ENCODE measurements at places on chromosomes 5 and 9.

- no peak for DNase-seq
Observed at GRCh38 chr5:27906481-27906880, 868.1 kb upstream of the CDH9 start.

DNA sequence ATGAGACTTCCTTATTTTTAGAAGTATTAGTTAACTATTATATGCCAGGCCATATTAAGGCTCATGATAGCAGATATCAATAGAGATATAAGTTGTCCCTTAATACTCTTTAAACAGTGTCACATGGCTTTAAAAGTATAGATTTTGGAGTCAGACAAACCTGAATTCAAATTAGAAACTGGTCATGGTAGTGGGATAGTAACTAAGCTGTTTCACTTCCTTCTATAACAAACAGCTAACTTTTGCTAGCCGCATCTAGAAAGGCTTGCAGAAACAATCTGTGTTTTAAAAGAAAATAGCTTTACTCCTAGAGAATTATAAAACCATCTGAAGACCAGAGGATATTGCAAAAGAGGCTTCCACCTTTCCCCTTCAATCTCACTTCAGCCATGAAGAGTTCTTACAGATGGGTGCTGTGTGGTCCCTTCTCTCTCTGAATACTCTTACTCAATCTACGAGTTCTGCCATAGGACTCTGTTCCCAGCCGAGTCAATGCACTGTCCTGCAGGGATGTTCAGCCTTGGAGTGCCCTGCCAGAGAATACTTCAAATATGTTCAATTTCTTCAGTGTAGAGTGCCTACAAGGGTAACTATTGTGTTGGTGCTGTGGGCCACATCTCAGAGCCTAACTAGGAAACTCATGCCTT lies 810.2 kb downstream of the EFNA5 start:
- DNase-seq: no peak

GRCh38 chr9:132519033-132519432 lies 63.4 kb upstream of the BARHL1 start:
- DNase-seq: no peak

DNA sequence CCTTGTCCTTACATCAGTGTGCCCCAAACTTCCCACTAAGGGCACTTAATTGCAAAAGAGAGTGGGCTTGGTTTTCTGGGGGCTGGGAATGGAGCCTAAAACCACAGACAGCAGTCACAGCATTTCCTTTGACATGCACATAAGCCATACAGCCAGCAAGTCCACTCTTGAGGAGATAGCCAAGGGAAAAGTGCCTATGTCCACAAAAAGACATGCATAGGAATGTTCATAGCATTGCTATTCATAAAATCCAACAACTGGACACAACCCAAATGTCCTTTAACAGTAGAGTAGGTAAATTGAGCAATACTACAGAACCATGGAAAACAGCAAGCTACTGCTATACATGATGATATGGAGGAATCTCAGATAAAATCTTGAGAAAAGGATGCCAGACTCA lies 11.7 kb upstream of the FAT2 start:
- no peak for DNase-seq

GRCh38 chr5:126486332-126486731 lies 63.1 kb downstream of the GRAMD2B start:
- DNase-seq: no peak

DNA sequence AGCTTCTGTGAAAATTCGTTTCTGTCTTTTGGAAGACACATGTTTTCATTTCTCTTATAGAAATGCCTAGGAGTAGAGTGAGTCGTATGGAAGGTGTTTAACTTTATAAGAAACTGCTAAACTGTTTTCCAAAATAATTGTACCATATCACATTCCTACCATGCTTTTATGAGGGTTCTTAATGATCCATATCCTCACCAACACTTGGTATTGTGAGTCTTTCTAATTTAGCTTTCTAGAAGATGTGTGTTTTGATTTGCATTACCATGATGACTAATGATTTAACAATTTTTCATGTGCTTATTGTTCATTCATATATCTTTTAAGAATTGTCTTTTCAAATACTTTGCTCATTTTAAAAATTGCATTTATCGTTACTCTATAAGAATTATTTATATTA lies 223.6 kb downstream of the COMMD10 start:
- no peak for DNase-seq

DNA sequence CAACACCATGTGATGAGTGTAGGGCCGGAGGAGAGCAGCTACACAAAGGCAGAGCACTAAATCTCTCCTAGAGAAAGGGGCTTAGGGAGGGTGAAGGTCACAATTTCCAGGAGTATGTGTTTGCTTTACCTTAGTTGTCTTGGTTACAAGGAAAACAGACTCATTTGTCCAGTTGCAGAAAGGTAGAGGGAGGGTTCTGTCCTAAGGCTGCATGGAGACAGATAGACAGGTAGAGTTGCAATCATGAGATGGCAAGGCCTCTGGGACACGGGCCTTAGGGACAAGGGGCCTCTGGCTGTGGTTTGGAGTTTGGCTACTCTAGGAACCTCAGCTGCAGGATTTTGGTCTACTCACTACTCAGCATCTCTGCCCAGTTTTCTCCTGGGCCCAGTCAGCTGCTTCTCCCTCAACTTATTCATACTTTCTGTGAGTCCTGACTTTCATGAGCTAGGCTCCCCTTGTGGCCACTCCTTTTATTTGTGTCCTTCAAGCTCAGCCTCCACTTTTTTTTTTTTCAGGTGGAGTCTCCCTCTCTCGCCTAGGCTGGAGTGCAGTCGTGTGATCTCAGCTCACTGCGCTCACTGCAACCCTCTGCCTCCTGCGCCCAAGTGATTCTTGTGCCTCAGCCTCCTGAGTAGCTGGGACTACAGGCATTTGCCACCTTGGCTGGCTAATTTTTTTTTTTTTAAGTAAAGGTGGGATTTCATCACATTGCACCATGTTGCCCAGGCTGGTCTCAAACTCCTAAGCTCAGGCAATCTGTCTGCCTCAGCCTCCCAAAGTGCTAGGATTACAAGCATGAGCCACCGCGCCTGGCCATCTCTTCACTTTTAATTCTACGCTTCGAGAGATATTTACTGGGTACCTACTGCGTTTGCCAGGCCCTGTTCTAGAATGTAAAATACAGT lies 76.6 kb downstream of the PTPDC1 start:
- DNase-seq: no peak

- no peak for DNase-seq
Observed at GRCh38 chr5:134500699-134501430, 24.6 kb upstream of the JADE2 start.

GRCh38 chr5:109192555-109193281 lies 217.1 kb downstream of the PJA2 start:
- no peak for DNase-seq

GRCh38 chr5:139763930-139764791 lies 31.4 kb upstream of the PSD2 start:
- peak; percentile 85 for DNase-seq

DNA sequence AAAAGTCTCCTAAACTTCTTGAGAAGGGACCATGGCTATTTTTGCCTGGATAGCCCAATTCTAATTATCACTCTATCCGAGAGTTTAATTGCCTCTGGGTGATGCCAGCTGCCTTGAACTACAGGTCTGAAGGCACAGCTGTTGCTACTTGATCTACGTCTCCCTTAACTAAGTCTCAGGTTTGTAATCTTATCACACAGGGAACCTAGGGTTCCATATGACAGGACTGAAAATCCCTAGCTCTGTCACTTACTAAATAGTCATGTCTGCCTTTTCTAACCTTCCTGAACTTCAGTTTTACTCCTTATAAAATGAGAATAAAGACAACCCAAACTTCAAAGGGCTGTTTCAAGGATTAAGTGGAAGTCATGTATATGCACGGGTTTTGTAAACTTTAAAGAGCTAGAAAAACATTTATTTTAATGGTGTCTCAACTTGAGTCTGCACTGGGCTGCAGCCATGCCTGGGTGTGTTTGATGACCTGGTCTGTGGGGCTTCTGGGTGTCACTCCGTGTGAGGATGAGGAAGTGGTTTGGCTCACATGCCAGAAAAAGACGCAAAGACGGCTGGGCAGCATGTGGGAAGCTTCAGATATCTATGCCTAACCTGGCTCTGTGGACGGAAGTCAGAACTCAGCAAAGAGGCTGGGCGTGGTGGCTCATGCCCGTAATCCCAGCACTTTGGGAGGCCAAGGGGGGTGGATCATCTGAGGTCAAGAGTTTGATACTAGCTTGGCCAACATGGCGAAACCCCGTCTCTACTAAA lies 129.3 kb upstream of the SLC44A1 start:
- no peak for DNase-seq

DNA sequence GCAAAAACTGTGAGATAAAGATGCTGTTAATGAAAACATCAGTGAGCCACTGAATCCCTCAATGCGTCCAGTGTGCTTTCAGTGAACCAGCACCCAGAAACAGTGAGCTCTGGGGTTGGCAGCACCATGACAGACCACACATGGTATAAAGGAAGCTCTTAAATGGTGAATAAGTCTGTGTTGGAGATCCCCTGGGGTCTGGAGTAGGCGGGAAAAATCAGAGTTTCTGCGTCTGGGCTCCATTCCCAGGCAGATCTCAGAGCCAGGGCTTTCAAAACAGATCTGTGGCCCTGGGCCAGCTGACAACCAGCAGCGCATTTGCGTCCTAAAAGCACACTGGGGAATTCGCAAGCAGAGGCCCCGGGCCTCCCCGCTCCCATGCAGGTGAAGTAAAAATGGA lies 233.5 kb downstream of the FRMD3 start:
- peak; percentile 76 for DNase-seq

- no peak for DNase-seq
Observed at GRCh38 chr9:95512709-95513095, 4.1 kb downstream of the PTCH1 start.

GRCh38 chr5:145551714-145552113 lies 283.4 kb downstream of the PRELID2 start:
- DNase-seq: no peak

DNA sequence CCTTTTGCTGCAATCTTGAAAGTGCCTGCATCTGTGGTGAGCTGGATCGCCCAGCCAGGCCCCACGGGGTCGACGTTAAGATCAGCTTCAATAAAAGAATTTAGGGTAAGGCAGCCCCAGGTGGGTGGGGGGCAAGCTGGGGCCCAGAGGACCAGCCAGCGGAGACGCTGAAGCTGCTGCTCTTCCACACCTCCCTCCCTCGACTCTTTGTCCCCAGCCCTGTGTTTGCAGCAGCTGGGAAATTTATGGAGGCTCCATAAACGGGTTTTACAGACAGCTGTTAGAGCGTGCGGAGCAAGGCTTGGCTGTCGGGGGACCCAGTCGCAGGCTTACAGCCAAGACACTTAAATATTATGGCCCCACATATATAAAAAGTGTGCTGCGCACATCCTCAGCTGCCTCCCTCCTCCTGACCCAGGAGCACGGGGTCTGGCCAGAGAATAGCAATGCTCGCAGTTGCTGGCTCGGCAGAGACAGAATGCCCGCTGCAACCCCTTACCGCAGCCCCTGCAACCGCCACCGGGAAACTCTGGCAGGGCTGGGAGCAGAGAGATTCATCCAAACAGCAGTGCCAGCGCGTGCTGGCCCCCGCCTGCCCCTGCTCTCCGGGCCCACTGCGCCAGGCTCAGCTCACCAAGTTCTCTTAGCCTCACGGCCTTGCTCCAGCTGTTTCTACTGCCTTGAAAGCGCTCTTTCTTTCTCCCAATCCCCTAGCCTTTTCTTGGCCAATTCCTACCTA lies 28.4 kb upstream of the MVB12B start:
- peak; percentile 69 for DNase-seq

DNA sequence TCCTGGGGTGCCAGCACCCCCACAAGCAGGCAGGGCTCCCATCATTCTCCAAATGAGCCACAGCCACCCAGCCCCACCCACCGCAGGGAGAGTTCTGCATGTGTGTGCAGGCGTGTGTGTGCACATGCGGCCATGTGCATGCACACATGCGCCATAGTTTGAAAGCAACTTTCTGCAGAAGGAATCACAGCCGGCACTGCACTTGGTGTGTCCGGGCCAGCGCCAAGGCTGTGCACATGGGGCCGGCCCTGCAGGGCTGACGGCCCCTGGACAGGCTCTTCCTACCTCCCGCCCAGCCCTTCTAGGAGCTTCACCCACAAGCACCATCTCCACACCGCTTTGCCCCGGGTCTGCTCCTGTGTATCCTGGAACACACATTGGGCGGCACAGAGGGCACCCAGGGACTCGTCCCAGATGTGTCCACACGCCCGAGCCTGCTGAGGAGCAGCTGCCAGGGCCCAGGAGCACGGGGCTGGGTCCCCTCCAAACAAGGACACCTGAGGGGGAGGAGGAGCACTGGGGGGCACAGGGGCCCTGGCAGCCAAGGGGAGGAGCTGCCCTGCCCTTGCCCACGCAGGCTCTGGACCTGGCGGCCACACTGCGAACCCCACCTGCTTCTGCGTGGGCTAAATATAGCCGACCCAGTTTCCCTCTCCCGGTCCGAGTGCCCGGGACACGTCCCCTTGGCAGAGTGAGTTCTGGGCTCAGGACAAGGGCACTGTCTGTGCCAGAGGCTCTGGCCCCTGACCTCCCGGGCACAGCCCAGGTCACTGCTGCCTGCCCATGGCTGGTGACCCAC lies 19.1 kb downstream of the TPPP start:
- no peak for DNase-seq

DNA sequence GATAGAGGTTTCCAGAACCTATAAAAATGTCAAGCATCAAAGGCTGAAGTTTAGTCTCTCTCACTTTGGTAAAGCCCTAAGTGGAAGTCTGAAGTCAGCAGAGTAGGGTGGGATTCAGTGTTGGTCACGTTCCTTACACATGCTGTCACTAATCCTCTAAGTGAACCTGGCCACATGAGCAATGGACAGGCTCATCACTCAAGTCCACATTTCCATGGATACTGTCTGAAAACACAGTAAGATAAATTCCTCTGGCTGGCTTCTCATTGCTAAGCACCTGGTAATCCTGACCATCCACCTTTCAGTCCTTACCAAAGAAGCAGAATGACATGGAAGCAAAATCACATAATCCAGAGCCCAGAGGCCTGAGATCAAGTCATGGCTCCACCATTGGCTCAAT lies 43.8 kb downstream of the GNA14 start:
- no peak for DNase-seq

- DNase-seq: no peak
Observed at GRCh38 chr5:145443366-145443765, 391.8 kb downstream of the PRELID2 start.

DNA sequence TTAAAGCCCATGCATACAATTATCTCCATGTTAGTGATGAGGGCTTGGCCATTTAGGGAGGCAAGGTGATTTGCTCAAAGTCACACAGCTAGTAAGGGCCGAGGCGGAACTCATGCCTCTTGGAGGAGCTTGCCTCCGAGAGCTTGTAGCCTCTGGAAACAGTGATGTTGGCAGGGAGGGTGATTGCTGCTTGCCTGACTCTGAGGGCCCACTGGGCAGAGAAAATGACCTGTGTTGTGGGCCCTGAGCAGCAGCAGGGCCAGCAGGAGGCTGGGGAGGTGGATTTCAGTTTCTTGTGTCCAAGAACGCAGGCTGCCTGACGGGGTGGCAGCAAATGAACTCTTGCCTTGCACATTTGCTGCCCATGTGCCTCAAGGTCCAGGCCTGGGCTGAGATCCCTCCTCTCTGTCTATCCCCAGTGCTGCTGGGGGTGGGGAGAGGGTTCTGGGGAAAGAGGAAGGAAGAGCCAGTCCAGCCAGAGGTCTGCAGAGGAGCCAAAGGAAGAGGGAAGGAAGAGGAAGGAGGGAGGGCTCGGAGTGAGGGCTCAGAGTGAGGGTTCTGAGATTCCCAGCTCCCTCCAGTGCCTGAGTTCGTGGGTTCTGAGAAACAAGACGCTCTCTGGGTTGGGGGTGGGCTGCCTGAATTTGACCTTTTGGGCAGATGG lies 16.2 kb upstream of the PTGS1 start:
- DNase-seq: no peak

- DNase-seq: no peak
Observed at GRCh38 chr5:386432-387341, 56.3 kb upstream of the EXOC3 start.

GRCh38 chr9:134413112-134413715 lies 87.0 kb downstream of the RXRA start:
- no peak for DNase-seq

Data from amygdala (tissue), 56 donors.